ENCODE measurements at places on chromosomes 7 and 10.

- DNase-seq: no peak
Observed at GRCh38 chr7:13748998-13749397, 240.5 kb downstream of the ETV1 start.

DNA sequence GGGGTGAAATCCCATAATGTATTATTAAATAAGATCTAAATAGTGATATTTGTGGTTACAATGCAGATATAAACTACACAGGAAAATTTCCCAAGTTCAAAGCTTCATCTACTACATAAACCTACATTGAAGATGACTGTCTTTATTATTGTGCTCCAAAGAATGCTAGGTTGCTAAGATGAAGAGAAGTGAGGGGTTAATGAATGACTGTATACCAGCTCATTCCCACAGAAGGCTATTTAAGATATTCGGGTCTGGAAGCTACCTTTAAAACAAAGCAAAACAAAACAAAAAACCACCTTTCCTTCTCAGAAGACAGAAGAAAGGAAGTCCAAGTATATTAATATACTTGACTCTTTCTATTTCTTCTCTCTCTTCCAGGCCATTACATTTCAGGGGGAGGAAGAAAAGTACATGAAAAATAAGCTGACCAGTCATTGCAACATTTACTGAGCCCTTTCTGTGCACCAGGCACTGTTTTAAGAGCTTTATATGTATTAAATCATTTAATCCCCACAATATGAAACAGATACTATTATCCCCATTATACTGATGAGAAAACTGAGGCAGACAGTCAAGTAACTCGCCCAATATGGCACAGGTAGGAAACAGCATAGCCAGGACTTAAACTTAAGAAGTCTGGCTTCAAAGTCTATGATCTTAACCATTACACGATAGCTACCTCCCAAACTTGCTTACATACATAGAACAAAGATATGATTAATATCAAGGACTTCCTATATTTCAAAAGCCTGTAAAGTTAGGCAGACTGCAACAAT lies 48.1 kb downstream of the TNPO3 start:
- DNase-seq: no peak

DNA sequence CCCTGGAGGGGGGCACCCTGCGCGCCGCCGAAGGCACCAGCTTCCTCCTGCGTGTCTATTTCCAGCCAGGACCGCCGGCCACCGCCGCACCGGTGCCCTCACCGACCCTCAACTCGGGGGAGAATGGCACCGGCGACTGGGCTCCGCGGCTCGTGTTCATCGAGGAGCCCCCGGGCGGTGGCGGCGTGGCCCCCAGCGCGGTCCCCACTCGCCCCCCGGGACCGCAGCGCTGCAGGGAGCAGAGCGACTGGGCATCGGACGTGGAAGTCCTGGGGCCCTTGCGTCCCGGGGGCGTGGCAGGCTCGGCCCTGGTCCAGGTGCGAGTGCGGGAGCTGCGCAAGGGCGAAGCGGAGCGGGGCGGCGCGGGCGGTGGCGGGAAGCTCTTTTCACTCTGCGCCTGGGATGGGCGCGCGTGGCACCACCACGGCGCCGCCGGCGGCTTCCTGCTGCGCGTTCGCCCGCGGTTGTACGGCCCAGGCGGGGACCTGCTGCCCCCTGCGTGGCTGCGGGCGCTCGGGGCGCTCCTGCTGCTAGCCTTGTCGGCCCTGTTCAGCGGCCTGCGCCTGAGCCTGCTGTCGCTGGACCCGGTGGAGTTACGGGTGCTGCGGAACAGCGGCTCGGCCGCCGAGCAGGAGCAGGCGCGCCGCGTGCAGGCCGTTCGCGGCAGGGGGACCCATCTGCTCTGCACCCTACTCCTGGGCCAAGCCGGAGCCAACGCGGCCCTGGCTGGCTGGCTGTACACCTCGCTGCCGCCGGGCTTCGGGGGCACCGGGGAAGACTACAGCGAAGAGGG lies 594 bp downstream of the CNNM1 start:
- peak; percentile 36 for DNase-seq

GRCh38 chr7:150733482-150734095 lies 3.6 kb upstream of the GIMAP5 start:
- no peak for DNase-seq

Data from hematopoietic multipotent progenitor cell treated with erythropoietin and hydrocortisone succinate and interleukin-3 and kit ligand, for 6 days (in vitro differentiated cells).